ENCODE measurements at places on chromosomes 6 and 20. TPM values are rescaled to one million over a fixed set of nuclear protein-coding genes. Genes with fewer than 3 reads are reported as not detected.

GRCh38 chr6:3765415-3765814, 13.9 kb upstream of the PXDC1 start:
- H3K4me1 ChIP-seq, result peaks cover 68% of the 10 kb centered on the region
- no peak overlapping the region for H3K4me3 ChIP-seq
- no peaks in the 10 kb centered on the region for H3K36me3 ChIP-seq
- no peak for DNase-seq

DNA sequence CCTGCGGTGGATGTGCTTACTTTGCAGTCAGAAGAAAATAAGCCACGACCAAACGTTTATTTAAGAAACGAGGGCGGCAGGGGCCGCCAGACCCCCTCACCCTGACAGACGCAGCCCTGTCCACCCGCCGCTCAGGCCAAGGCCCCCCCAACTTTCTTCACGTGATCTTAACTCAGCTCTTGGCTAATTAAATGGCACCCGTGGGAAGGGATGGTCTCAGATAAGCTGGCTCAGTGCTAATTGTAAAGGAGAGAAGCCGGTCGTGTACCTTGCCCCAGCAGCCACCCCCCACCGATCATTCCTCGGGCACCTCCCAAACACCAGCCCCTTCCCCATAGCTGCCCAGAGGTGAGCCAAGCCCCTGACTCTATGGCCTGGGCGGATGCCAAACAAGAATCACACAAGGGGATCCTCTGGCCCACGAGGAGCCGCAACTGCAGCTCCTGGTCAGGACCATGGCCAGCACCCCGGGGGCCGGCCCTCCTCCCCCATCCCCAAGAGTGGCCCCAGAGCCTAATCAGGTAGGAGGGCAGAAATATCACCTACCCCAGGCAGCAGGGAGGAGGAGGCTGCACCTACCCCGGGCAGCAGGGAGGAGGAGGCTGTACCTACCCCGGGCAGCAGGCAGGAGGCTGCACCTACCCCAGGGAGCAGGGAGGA, 11.2 kb downstream of the KCNQ2 start:
- no peak for DNase-seq
- no peaks in the 10 kb centered on the region for H3K36me3 ChIP-seq
- no peak overlapping the region for H3K27ac ChIP-seq
- no peak overlapping the region for H3K4me3 ChIP-seq
- H3K27me3 ChIP-seq, result peaks cover 40% of the 10 kb centered on the region
- H3K4me1 ChIP-seq, result no peaks in the 10 kb centered on the region

Gene CCM2L
- total RNA-seq, result not detected

GRCh38 chr6:148169706-148170105, 172.9 kb upstream of the SASH1 start:
- H3K27me3 ChIP-seq, result no peaks in the 10 kb centered on the region
- H3K4me1 ChIP-seq, result no peaks in the 10 kb centered on the region
- H3K36me3 ChIP-seq, result no peaks in the 10 kb centered on the region
- no peak overlapping the region for H3K27ac ChIP-seq
- DNase-seq, result no peak

- H3K36me3 ChIP-seq, result no peaks in the 10 kb centered on the region
- no peak for DNase-seq
- peaks cover 19% of the 10 kb centered on the region for H3K27me3 ChIP-seq
Measured at GRCh38 chr6:116793224-116793623, 27.7 kb upstream of the FAM162B start.

DNA sequence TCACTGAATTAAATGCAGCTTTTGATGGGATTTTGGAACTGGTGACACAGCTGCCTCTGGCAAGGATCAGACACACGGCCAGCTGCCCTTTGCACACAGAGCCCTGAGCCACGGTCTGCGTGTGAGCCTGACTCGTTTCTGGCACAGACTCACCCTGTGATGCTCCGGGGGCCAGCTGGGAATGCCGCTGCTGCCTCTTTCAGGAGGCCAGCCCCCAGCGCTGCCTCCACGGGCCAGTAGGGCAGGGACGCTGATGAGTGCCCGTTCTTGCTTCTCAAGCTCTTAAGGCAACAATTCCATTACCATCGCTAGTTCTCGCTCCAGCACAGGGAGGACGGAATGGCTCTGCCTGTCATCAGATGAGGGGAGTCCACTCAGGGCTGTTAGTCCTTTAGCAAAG, 61.6 kb downstream of the IRF4 start:
- no peak overlapping the region for H3K27ac ChIP-seq
- no peak overlapping the region for H3K4me3 ChIP-seq
- no peaks in the 10 kb centered on the region for H3K4me1 ChIP-seq
- no peak for DNase-seq
- peaks cover 17% of the 10 kb centered on the region for H3K27me3 ChIP-seq
